SJCRH30 (cell line): ENCODE measurements at places on chromosomes 5 and 9.

- DNase-seq = no peak
These were observed 493.7 kb downstream of the ENC1 start for GRCh38 chr5:74146796-74147195.

DNA sequence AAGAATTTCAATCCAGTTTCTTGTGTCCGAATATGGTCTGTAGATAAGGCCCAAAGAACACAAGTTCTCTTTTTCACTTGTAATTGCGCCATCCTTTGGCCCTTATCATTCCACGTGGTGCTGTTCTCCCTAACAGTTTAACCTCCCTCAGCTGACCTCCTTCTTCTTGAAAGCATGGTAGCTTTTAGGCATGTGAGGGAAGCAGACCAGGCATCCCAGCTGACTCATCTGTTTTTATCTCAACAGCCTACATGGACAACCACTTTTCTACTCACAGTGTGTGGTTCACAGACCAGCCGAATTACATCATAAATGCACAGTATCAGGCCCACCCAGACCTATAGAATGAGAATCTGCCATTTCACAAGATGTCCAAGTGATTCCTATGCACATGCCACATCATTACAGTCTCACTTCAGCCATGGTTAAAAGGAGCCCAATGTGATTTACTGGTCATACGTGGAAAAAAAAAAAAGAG is 26.9 kb upstream of the PLIN2 start:
- DNase-seq = no peak

- no peak for DNase-seq
These were observed 14.5 kb downstream of the GPRIN1 start for GRCh38 chr5:176595386-176595943.

GRCh38 chr9:33453286-33453860 is 6.0 kb upstream of the AQP3 start:
- DNase-seq = no peak

DNA sequence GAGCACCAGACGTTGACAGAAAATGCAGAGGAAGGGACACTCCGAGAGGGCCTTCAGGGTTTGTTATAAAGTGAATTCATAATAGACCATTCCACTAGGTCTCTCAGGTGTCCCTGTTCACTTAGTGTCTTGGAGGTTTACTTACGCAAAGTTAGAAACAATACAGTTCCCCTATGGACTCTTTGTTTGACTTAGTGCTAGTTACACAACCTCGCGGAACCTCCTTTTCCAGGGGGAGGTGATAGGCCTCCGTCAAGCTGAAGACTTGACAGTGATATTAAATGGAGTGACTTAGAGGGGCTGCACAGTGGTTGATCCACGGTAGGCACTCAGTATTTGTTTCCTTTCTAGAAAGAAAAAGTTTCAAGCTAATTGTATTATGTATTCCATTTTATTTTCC is 1.3 kb downstream of the CCT5 start:
- DNase-seq = no peak

DNA sequence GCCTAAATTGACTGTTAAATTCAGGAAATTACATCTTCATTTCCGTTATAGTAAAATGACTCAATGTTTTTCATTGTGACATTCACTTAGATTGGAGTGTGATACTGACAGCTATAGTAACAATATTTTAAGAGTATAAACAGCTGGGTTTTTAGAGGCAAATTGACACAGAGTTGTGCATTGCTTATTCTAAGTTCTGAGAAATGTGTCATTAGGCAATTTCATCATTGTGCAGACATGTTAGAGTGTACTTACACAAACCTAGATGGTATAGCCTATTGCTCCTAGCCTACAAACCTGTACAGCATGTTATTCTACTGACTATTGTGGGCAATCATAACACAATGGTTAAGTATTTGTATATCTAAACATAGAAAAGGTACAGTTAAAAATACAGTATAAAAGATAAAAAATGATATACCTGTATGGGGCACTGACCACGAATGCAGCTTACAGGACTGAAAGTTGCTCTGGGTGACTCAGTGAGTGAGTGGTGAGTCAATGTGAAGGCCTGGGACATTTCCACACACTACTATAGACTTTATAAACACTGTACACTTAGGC is 132.7 kb downstream of the PDE4D start:
- DNase-seq = no peak

DNA sequence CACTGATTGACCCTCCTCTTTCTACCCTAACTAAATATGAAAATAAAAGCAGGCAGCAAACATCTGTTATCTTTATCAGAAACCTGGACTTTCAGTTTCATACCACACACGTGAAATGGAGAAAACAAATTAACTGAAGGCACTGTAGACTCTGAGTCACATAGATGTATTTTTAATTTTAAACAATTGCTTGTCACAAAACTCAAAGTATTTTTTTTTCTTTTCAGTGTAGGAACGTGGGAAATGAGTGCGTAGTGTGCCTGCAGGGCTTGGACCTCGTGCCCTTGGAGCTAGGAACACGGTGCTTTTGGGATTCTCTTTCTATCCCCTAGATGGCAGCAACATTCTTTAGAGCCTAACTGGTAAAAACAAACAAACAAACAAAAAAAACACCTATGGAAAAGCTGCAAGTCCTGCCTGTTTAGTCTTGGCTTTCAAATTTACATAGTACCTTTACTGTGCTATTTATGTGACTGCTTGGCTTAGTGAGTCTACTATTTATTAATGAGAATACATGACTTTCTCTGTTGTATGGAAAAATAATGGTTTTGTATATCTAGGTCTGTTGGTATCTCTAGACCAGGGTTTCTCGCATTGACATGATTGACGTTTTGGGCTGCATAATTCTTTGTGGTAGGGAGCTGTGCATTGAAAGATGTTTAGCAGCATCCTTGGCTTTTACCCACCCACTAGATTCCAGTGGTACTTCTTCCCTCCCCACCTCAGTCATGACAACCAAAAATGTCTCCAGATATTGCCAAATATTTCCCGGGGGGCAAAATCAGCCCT is 16.8 kb upstream of the ACTBL2 start:
- DNase-seq = peak; percentile 68

DNA sequence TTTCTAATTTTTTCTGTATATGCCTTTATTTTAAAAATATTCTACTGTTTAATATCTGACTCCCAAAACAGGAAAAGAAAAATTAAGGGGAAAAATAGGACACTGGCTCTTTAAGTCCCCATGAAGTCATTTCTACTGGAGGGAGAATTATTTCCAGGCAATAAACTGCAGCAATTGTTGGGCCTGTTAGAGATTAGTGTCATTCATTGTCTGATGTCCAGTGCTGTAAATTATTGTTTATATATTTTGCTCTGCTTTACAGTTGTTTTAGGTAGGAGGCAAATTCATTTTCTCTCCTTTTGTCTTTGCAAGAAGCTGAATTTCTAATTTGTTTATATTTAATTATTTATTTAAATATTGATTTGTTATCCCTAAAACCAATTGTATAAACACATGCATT is 906.0 kb upstream of the CDH10 start:
- DNase-seq = no peak

GRCh38 chr5:145768863-145769262 is 66.3 kb downstream of the PRELID2 start:
- no peak for DNase-seq

DNA sequence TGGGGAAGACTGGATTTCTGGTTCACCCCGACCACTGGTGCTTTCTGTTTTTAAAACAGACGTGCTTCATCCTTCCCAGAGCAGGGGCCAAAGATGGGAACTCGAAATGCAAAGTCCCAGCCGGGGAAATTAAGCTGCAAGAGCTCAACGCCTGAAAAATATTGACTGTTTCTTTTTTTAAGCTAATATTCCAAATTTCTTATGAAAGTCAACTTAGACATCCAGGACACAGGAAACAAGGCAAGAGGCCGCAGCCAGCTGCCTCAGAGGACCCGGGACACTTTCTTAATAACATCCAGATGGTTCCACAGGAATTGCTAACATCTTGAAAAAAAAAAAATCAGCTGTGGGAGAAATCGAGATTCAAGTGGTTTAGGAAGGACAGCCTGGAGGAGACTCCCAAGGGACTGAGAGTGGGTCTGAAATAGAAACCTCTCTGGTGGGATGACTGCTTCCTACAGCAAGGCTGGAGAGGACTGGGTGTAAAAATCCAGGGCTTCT is 144.9 kb downstream of the FGF1 start:
- peak; percentile 43 for DNase-seq

DNA sequence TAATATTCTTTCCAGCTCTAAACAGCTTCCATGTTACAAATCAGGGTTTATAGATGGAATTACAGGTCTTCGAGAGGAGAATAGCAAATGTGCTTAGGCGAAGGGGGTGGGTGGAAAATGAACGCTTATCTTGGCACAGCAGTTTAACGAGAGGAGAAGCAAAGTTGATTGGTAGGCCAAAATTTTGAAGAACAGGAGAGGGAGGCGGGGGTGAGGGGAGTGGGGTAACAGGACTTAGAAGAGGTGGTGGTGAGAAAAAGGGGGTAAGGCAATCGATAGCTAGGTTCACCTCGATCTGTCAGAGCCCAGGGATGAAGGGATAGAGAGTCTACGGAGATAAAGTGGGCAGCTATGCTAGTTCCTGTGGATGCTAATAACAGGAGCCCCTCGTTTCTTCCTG is 764 bp downstream of the ANKRA2 start:
- peak; percentile 24 for DNase-seq

DNA sequence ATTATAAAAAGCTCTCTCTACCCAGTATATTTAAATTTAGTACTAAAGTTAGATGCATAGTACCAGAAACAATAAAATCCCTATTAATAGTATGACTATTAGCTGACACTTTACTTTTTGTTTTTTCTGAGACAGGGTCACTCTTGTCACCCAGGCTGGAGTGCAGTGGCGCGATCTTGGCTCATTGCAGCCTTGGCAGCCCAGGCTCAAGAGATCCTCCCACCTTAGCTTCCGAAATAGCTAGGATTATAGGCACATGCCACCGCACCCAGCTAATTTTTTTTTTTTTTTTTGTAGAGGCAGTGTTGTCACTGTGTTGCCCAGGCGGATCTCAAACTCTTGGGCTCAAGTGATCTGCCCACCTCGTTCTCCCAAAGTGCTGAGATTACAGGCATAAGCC is 8.0 kb downstream of the CCNG1 start:
- DNase-seq = no peak

DNA sequence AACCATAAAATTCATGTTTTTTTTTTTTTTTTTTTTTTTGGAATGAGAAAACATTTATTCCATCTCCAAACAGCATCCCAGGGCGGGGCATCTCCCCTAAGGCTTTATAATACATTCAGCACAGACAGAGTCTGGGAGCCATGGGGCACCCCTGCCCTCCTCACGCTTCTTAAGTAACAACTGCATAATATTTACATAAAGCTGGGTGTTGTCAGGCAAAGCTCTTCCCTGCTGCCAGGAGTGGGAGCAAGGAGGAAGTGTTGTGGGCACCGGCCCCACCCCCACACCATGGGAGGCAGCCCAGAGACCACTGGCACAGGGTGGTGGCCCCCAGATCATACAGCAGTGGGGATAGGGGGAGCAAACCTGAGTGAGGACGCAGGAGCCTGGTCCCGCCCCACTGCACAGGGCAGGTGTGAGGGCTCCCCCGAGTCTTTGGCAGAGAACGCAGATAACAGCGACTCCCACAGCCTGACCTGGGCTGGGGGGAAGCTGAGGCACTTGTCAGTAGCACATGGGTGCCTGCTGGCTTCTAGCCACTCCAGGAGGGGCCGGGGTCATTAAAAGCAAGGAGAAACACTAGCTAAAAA is 86.1 kb upstream of the CEP78 start:
- DNase-seq = no peak

GRCh38 chr5:8634219-8634618 is 765.3 kb downstream of the MTRR start:
- DNase-seq = no peak

DNA sequence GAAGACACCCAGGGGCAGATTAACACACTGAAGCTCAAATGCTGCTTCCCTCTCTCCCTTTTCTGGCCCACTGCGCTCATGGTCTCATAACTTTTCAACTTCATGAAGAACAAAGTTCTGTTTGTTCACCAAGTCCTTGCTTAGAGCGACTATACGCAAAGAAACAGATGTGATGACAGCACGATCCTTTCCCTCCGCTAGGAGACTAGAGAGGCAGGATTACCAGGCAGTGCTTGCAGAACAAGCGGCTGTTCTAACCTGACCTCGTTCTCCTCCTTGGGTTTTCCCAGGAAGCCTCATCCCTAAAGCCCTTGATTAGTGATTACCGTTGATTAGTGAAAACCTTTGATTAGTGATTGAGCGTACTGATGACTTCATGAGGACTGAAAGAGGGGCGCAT is 649.9 kb downstream of the IRX1 start:
- DNase-seq = no peak

- DNase-seq = peak; percentile 48
These were observed 296.8 kb downstream of the PARP8 start for GRCh38 chr5:50962934-50963872.

DNA sequence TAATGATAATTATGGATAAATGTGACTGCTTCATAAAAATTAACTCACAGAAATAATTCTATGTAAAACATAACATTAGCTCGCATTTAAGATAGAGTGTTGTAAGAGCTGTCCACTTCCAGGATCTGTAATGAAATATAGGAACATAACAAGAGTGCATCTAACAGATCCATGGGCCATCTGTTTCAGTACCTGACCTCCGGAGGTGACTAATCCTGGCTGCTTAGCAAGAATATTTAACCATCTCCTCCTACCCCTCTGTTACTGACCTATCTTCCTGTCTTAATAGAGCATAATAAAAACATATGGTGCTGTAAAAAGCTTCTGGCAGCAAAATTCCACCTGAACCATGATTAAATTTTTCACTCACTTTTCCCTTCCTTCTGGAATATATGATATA is 7.1 kb downstream of the PLCXD3 start:
- no peak for DNase-seq

DNA sequence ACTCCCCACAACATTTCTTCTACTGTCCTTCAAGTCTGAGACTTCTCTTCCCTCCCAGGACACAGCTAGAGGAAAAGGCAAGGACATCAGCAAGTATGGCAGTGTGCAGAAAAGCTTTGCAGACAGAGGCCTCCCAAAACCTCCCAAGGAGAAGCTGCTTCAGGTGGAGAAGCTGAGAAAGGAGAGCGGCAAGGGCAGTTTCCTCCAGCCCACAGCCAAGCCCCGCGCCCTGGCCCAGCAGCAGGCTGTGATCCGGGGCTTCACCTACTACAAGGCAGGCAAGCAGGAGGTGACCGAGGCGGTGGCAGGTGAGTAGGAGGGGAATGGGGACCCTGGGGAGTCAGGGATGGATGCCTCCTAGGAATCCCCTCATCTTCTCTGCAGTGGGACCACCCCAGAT is 24.4 kb downstream of the OLFML2A start:
- DNase-seq = no peak

GRCh38 chr5:50964746-50965653 is 298.6 kb downstream of the PARP8 start:
- DNase-seq = no peak

- DNase-seq = no peak
These were observed 47.7 kb downstream of the CAMK4 start for GRCh38 chr5:111271885-111272284.

DNA sequence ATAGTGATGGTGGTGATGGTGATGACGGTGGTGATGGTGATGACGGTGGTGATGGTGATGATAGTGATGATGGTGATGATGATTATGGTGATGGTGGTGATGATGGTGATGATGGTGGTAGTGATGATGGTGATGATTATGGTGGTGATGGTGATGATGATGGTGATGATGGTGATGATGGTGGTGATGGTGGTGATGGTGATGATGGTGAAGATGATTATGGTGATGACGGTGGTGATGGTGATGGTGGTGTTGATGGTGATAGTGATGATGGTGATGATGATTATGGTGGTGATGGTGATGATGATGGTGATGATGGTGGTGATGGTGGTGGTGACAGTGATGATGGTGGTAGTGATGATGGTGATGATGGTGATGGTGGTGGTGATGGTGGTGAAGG is 149.2 kb upstream of the IRX1 start:
- no peak for DNase-seq
